ENCODE measurements at places on chromosomes 3 and 15.

DNA sequence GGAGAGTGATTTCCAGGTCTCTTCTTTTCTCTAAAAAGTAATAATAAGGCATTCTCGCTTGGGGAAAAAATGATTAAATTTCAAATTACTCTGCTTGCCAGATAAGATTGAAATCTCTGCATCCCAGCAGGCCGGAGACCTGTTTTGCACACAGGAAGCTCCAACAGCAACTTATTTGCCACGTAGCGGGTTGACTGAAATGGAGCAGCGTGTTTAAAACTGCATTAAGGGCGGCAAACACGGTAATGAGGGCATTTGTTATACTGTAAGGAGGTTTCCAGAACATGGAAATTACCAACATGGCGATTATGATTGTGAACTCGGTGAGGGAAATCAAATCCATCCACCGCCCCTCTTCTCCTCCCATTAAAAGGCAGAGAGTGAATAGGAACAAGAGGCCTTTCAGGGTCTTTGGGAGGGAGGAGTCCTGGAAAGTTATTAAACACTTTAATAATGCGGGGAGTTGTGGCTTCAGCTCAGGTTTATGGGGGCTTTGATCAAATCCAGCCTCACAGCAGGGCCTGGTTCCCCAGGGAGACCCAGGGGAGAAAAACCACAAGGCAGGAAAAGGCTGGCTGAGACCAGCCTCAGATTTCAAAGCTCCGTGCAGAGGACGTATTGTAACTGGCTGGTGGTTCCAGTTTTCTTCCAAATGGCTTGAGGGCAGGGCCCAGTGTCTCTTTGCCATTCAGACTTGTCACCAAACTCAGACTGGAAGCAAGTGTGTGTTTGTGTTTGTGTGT lies 242.3 kb downstream of the TLE3 start:
- no peak for DNase-seq

GRCh38 chr3:106485217-106485616 lies 616.4 kb upstream of the CBLB start:
- no peak for DNase-seq

GRCh38 chr3:70383360-70383831 lies 71.0 kb upstream of the MDFIC2 start:
- DNase-seq, result no peak

GRCh38 chr15:76391309-76391708 lies 54.7 kb downstream of the ISL2 start:
- no peak for DNase-seq

DNA sequence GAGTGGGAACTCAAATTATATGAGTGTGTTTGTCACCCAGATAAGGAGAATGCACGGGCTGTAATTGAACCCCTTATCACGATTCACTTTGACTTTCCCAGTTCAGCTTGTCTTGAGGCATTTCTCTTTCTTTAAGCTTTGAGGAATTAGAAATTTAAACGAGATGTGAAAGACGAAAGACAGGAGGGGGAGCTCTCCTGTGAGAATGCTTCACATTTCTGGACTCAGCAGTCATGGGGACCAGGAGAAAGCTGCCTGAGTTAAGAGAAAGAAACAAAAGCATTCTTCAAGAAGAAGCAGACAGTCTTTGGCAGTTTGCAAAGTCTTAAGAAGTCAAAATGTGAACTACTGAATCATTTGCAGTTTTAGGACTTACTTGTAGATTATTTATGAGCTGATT lies 205.6 kb downstream of the NECTIN3 start:
- DNase-seq, result no peak

DNA sequence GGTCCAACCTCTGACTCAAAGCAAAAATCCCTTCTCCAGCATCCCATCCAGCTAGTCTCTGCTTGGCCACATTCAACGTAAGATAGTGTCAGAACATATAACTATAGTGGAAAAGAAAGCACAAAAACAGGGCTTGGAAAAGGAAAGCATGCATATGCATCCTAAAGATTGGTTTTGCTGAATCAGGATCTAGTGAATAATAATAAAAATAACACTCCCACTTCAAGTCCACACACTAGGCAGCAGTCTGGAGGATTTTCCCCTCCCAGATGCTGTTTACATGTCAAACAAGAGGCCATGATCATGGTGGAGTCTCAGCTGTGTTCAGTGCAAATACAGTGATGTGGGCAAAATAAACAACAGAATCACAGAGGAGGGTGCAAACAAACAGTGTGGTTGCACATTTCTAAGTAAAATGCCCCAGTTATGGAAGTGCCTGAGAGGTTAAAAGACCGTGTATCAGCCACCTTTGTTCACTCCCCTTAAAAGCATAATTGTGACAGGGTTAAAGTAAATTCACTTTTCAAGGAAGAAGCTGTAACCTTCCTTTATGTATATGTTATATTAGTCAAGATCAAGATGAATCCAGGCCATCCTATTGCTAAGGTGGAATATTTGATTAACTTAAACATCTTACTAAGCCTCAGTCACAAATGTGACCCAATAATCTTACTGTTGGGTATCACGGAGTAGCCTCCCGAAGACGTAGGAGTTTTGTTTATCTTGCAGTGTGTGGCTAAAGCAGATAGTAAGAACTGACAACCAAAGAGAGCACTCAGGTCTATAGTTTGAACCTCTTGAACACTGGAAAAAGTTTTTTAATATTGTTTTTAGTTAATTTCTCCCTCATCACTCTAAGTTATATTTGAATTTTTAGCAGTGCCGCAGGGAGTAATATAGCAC lies 424.5 kb downstream of the SOX2 start:
- no peak for DNase-seq

DNA sequence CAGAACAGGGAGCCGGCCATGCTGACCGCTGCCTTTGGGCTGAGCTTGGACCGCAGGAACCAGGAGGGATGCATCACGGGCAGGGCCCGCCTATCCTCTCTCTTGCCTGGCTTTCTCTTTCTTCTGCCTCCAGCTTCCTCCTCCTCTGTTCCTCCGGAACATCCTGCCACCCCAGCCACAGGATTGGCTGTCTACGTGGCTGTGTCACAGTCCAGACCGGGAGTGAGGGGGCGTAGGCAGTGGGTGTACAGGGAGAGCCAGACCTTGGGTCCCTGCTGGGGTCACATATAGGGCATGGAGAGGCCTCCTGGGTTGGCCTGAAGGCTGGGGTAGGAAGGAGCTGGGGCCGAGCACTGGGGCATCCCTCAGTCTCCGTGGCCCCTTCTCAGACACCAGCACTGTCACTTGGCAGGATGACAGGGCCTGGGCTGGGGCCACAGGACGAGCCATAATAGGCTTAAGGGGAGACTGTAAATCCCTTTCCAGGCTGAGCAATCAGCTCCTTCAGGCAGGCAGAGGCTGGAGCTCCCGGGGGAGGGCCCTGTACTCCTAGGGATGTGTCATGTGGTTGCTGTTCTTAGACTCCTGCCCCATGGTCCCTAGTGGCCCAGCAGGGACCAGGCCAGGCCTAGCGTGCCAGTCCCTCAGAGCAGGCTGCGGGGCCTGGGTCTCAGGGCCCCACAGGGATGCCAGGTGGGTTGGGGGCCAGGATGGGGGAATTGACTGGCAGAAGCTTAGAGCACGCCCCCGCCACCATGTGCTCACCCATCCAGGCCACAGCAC lies 25.4 kb downstream of the LINGO1 start:
- DNase-seq, result no peak

DNA sequence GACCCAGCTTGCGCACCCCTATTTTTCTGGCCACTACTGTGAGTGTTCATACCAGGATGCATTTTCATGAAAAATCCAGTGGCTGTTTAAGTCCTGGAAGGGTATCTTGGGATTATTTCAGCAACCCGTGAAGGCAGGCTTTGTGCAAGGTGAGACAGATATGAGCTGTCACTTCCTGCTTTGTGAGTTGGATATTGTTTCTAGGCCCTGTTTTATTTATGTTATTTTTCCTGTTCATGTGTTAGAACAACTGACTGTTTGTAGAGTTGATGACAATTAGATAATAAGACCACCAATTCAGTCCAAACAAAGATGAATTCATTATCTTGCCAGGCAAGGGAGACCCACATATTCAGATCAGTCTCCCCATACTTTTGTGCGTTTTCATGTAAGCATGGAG lies 42.5 kb downstream of the ZBTB38 start:
- DNase-seq, result no peak

DNA sequence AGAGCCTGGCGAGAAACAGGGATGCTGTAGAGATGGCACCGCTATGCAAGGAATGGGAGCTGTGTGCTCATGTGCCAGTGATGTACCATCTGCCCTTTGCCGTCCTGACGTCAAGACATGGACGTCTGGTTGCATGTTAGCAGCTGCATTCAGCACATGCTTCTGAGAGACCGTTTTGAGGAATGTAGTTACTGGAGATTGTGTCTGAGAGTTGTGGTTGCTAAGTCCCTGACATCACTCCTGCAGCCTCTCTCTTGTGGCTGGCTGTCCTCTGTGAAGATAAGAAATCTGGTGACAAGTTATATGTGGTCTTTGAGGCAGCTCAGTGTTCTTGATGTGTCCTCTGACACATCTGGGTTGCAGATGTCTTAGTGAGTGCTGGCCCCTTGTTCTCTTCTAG lies 165.1 kb downstream of the APBA2 start:
- DNase-seq, result no peak

- no peak for DNase-seq
Measured at GRCh38 chr15:49163678-49164077, 6.4 kb upstream of the GALK2 start.

- DNase-seq, result no peak
Measured at GRCh38 chr3:160402221-160403027, 3.0 kb downstream of the SMC4 start.

GRCh38 chr15:66679657-66680108 lies 22.4 kb upstream of the SMAD6 start:
- DNase-seq, result no peak

- no peak for DNase-seq
Measured at GRCh38 chr3:117811786-117812185, 1102.2 kb downstream of the TUSC7 start.

- DNase-seq, result no peak
Measured at GRCh38 chr3:165837058-165837525, at the start of gene BCHE. BCHE (minus strand) TSS chr3:165837423; CDS start chr3:165831033, 6,390 bp downstream.

GRCh38 chr3:191333298-191333880 lies 3.1 kb upstream of the UTS2B start:
- DNase-seq, result no peak

DNA sequence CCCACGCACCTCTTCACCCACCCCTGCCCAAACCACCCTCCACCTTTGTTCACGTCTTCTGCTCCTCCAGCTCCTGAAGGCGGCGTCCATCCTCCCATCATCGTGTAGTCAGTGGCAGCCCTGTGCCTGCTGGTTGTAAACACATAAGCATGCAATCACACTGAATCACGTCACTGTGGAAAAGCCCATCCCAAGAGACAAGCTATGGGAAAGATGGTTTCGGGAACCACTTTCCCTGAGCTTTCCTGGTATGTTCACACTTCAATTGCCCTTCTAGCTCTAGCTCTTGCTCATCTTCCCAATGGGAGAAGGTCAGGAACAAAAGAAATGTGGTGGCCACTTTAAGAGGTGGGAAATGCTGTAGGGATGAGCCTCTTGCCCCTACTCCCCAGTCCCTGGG lies 14.4 kb upstream of the GOLGA8J start:
- no peak for DNase-seq

DNA sequence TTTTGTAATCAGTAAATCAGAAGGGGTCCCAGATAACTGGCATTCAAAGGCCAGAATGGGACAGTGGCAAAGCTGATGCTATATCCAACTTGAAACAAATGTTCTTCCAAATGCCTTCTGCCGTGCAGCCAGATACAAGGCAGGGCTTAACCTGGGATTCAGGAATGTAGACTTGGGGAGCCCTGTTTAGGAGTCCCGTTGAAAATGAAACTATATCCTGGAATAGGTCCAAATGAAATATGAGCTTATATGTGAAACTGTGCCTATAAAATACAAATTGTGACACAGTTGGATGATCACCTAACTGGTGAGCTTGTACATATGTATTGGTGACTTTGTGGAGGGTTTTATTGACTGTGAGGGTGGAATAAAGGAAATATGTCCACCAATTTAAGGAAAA lies 28.7 kb downstream of the FRMD4B start:
- DNase-seq, result no peak

DNA sequence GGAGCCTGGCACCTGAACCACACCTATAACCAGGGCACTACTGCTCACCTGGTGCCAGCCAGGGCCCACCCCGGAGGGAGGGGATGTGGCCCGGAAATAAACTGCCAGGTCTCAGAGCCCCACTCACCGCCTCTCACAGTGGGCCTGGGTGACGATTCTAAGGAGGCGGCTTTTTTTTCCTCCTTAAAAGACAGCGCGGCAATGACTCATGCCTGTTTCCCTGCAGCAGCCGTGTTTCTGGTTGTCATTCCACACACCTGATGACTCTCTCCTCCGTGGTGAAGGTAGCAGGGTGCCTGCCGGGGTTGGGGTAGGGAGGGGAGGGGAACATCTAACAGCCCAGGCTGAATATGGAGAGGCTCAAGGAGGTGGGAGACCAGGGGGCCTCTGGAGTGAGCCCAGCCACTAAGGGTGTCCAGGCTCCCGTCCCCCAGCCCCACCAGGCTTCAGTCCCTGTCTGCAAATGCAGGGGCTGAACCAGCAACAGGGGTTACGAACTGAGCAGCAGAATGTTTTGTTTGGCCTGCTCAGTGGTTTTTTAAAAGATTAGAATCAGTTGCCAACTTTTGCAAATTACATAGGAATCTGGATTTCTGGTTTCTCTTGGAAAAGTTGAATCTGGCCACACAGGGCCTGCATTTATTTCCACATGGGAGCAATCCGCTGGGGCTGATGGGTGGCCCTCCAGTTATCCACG lies 127.3 kb upstream of the LINGO1 start:
- no peak for DNase-seq

DNA sequence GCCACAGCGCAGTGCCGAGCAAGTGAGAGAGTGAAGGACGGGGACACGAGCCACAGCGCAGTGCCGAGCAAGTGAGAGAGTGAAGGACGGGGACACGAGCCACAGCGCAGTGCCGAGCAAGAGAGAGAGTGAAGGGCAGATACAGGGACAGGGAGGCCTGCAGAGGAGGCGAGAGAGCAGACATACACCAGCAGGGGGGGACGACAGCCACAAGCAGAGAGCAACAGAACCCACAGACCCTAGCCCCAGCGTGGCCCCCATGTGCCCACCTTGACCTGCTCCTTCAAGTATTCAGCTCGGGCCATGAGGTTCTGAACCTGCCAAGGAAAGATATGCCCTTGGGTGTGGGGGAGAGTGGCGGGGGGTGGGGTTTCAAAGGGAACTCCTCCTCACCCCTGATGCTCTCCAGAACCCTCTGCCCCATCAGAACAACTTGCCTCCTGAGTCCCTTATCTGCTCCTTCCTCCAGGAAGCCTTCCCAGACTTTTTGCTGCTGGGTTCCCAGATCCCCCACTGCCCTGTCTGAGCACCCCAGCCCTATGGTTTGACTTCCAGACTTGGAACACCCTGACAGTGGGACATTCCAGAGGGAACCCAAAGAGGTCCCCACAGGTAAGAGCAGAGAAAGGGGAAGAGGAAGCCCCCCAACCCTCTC lies 5.3 kb downstream of the ULK3 start:
- DNase-seq, result no peak

- DNase-seq, result no peak
Measured at GRCh38 chr15:34122771-34123183, 20.9 kb downstream of the PGBD4 start.

All from activated CD8-positive, alpha-beta memory T cell treated with anti-CD3 and anti-CD28 coated beads, Interleukin-2, amount 50 U/mL, for 4 hours (primary cell).